RWPE2 (cell line): ENCODE measurements at places on chromosomes 4 and X.

- H3K4me3 ChIP-seq, result no peak overlapping the region
- no peak for DNase-seq
- H3K27me3 ChIP-seq, result peaks cover 15% of the 10 kb centered on the region
- no peak overlapping the region for H3K27ac ChIP-seq
- no peaks in the 10 kb centered on the region for H3K36me3 ChIP-seq
- H3K4me1 ChIP-seq, result peaks cover 5% of the 10 kb centered on the region
Observed at GRCh38 chr4:6566391-6567190, 8.4 kb upstream of the MAN2B2 start.

DNA sequence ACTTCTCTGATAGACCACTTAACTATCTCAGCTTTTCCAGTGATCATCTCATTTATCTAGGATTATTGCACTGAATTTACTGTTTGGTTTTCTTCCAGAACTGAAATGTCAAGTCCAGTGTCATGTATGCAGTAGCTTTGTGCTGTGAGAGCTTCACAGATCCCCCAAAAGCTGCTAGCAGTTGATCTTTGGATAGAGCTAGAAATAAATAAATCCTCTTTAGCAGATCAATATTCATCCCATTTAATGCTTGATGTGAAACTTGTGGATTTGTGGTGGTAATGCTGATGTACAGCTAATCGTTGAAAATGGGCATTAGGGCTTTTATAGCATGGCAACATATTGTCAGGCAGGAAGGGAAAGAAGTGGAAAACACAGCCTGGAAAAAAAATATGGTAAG is 509.6 kb upstream of the FAM241A start:
- DNase-seq, result no peak
- no peaks in the 10 kb centered on the region for H3K27me3 ChIP-seq
- peaks cover 8% of the 10 kb centered on the region for H3K4me1 ChIP-seq
- no peak overlapping the region for H3K27ac ChIP-seq
- H3K36me3 ChIP-seq, result no peaks in the 10 kb centered on the region
- H3K4me3 ChIP-seq, result no peak overlapping the region

GRCh38 chr4:17094876-17095210 is 196.4 kb upstream of the LDB2 start:
- no peak overlapping the region for H3K27ac ChIP-seq
- H3K4me1 ChIP-seq, result no peaks in the 10 kb centered on the region
- peaks cover 3% of the 10 kb centered on the region for H3K27me3 ChIP-seq
- DNase-seq, result no peak

DNA sequence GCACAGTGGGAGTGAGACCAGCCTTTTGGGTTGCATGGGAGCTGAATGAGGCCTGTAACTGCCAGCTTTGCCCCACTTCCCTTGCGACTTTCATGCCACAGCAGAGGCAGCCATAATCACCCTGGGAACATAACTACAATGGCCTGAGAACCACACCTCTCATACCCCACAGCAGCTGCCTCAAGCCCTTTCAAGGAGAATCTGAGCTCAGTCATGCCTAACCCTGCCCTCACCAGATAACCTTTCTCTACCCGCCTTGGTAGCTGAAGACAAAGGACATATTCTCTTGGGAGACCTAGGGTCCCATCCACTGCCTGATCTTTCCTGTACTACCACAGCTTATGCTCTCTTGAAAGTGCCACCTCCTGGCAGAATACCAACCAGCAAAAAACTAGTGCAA is 599.9 kb upstream of the IGFBP7 start:
- no peak for DNase-seq
- no peak overlapping the region for H3K4me3 ChIP-seq
- no peaks in the 10 kb centered on the region for H3K4me1 ChIP-seq
- no peaks in the 10 kb centered on the region for H3K36me3 ChIP-seq
- no peak overlapping the region for H3K27ac ChIP-seq
- H3K27me3 ChIP-seq, result peaks cover 6% of the 10 kb centered on the region
